ENCODE measurements at places on chromosomes 4 and X.

- DNase-seq = no peak
Measured at GRCh38 chr4:138800421-138800820, 215.2 kb upstream of the NOCT start.

DNA sequence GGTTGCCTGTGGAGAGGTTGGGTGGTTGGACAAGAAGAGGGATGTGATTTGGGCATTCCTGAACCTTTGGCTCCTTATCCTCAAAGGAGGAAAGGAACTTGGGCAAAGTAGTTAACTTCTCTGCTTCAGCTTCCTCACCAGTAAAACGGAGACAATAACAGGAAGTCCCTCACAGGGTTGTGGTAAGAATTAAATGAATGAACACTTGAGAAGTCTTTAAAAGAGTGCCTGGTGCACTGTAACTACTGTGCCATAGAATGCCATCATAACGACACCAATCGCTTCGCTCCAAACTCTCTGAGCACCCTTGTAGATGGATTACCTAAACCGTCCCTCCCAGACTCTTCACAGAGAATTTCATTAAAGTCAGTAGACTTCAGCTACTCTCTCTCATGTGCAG is 10.5 kb downstream of the ZCCHC18 start:
- DNase-seq = no peak

DNA sequence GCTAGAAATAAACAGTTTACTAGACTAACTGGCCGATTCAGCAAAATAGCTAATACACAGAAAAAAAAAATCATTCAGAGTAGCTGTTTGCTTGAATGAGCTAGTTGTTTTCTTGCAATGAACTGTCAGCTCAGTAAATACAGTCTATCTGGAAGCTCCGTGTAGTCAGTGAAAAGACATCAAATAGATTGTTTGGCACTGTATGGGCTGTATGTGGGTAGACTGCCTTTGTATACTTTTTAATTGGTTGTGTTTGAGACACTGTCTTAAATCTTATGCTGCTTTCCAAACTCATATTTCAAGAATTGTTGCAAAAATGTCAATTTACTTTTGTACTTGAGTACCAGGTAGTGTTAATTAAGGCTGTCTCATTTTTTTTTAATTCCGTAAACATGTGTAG is 61.6 kb upstream of the GPR174 start:
- no peak for DNase-seq

- no peak for DNase-seq
Measured at GRCh38 chr4:168854350-168854921, 155.6 kb downstream of the CBR4 start.

DNA sequence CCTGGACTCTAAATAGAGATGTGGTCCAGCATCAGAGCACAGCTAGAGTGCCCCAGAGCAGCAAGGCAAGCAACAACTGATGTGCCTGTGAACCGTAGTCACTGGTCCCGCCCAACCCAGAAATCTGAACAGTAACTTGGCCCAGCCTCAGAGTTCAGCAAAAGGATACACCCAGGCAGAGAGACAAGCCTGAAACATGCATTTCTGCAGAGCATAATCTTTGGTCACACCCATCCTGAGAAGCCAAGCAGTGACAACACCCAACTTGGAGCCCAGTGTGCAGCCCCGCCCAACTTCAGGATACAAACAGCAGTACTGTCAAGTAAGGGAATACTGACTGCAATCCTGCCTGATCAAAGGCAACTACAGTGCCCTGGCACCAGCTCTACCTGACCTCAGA is 78.9 kb downstream of the CCDC160 start:
- peak; percentile 3 for DNase-seq

- DNase-seq = no peak
Measured at GRCh38 chr4:29972121-29972520, 748.0 kb upstream of the PCDH7 start.

GRCh38 chrX:47366041-47366722 is 4.2 kb upstream of the ZNF157 start:
- DNase-seq = no peak

Data from hematopoietic multipotent progenitor cell treated with erythropoietin and hydrocortisone succinate and interleukin-3 and kit ligand, for 17 days (in vitro differentiated cells).